ENCODE measurements at places on chromosomes 16 and 17.

GRCh38 chr17:74764751-74765286 lies 11.3 kb downstream of the NAT9 start:
- no peak for DNase-seq
- no peak overlapping the region for H3K4me3 ChIP-seq
- peaks cover 51% of the 10 kb centered on the region for H3K36me3 ChIP-seq
- no peak overlapping the region for H3K27ac ChIP-seq
- H3K27me3 ChIP-seq: no peaks in the 10 kb centered on the region

GRCh38 chr17:21674242-21674731 lies 18.0 kb upstream of the KCNJ18 start:
- no peaks in the 10 kb centered on the region for H3K36me3 ChIP-seq
- no peaks in the 10 kb centered on the region for H3K4me1 ChIP-seq
- no peak overlapping the region for H3K4me3 ChIP-seq
- H3K27ac ChIP-seq: no peak overlapping the region
- no peak for DNase-seq

DNA sequence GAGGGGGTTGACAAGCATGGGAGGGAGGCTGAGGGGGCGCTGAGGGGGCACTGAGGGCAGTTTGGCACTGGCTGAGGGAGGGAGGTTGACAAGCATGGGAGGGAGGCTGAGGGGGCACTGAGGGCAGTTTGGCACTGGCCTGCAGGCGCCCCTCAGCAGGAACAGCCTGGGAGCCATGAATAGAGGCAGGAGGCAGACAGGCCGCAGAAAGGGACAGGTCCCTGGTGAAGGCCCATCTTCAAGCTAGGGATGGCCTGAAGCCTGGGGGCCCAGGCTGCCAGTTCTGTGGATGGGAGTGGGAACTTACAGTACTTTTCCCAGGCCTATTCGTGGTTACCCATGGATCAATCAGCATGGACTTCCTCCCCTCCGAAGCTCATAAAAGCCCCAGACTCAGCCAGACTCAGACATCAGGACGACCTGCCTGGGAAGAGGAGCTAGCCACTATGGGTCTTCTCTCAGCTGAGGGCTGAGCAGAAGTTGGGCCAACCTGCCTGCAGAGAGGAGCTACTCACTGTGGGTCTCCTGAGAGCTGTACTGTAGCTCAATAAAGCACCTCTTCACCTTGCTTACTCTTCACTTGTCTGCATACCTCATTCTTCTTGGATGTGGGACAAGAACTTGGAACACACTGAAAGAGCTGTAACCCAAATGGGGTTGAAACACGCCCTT lies 72.8 kb upstream of the BRD7 start:
- no peaks in the 10 kb centered on the region for H3K27me3 ChIP-seq
- no peaks in the 10 kb centered on the region for H3K4me1 ChIP-seq
- H3K36me3 ChIP-seq: no peaks in the 10 kb centered on the region

DNA sequence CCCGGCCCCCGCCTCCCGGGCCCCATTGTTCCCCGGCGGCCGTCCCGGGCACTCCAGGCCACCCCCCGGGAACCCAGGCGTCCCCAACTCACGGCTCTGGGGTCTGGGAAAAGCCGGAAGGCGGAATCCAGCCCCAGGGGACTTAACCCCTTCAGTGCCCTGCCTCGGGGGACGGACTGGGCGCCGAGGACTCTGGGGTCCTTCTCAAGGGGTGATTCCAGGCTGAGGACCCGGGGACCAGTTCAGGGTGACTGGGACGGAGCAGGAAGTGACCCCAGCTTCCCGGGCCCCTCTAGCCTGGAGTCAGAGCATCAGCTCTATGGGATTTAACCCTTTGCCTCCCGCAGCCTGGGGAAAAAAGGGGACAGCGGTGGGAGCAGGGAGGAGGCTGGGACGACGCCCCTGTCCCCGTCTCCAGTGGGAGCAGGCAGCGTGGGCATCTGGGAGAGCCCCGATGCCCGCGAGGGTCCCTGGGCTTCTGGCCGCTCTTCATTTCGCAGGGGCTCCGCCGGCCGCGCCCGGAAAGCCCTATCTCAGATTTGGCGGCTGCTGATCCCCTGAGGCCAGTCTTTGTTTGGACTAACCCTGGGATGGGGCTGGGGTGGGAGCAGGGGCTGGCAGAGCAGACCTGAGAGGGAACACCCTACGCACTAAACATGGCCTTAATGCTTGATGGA lies at the start of gene ZNF629:
Gene ZNF629, minus strand, starts transcription at position 270 of the 677 bp plus-strand sequence. CDS start 2,723 bp downstream, outside the sequence.
- H3K27ac ChIP-seq: peak within 1 kb of the TSS; percentile 59
- peak within 1 kb of the TSS; percentile 63 for H3K4me3 ChIP-seq
- no peaks in the 10 kb centered on the region for H3K36me3 ChIP-seq

DNA sequence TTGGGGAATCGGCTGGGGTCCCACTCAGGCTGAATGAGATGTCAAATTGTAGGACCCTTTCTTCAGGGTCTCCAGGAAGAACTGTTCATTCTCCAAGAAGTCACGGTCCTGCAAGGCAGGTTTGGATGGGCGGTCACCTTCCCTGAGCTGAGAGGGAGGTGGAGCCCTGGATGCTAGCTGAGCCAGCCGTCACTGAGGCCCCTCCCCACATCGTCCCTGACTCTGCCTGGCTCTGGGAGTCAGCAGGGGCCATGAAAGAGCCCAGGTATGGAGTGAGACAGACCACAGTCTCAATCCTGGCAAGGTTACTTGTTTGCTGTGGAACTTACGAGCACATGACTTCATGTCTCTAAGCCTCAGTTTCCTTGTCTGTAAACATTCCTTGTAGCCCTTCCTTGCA lies 6.0 kb upstream of the MRPL38 start:
- peaks cover 5% of the 10 kb centered on the region for H3K4me1 ChIP-seq
- H3K36me3 ChIP-seq: no peaks in the 10 kb centered on the region
- DNase-seq: no peak
- H3K4me3 ChIP-seq: no peak overlapping the region

DNA sequence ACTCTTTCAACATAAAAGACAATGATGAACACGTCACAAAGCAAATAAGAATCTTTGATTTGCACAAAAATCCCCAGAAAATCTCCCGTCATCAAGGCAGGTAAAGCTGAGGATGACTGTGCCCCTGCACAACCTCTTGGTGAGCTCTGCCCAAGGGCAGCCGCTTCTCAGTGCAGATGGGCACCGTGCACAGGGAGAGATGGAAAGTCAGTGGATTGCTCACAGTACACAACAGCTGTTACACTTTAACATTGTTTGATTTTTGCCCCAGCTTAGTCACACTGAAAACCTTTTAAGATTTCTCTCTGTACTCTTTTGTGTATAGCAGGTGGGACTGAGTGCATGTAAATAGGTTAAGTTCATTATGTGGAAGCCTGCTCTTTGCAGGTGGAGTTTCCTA lies 104.2 kb downstream of the CDK5R1 start:
- H3K27ac ChIP-seq: no peak overlapping the region
- no peak for DNase-seq
- H3K4me3 ChIP-seq: no peak overlapping the region
- H3K27me3 ChIP-seq: no peaks in the 10 kb centered on the region
- H3K36me3 ChIP-seq: no peaks in the 10 kb centered on the region

- H3K4me1 ChIP-seq: no peaks in the 10 kb centered on the region
- no peak for DNase-seq
- H3K27ac ChIP-seq: no peak overlapping the region
- no peaks in the 10 kb centered on the region for H3K36me3 ChIP-seq
- peaks cover 1% of the 10 kb centered on the region for H3K27me3 ChIP-seq
Measured at GRCh38 chr17:81539571-81539900, 11.4 kb downstream of the FSCN2 start.

GRCh38 chr17:55768936-55769624 lies 18.2 kb downstream of the PCTP start:
- H3K36me3 ChIP-seq: peaks cover 5% of the 10 kb centered on the region
- no peaks in the 10 kb centered on the region for H3K27me3 ChIP-seq
- H3K4me3 ChIP-seq: no peak overlapping the region

DNA sequence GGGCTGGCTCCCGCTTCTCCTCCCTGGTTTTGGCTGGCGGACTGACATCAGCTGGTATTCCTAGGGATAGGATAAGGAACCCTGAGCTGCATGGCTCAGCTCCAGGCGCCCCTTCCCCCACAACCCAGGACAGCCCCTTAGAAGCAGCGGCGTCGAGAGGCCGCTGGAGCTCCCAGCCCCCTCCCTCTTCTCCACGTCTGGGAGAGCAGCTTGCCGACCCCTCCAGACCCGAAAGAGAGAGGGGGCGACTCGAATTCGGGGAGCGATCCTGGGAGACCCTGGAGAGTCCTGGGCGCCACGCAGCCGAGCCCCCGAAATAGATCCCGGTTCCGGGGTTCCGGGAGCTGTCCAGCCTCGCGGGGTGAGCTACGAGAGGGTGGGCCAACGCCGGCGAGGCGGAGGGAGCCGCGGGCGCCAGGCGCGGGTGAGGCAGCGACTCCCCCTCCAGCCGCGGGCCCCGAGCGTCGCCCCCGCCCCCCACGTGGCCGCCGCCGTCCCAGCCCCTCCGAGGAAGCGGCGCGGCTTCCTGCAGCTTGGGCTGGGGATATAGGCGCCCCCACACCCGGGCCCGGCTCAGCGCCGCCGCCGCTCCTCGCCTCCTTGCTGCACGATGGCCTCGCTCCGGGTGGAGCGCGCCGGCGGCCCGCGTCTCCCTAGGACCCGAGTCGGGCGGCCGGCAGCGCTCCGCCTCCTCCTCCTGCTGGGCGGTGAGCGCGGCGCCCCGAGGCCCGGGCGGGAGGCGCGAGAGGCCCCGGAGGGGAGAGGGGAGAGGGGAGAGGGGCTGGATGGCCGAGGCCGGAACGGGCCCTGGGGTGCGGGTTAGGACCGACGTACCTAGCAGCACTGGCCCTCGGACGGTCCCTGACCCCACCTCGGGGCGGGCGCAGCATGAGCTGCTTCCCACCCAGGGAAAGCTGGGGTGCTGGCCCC lies at the start of gene RAMP2:
Gene RAMP2, plus strand, starts transcription at position 576 of the 930 bp plus-strand sequence. Its CDS starts 35 bp downstream, at position 611.
- peaks cover 38% of the 10 kb centered on the region for H3K27me3 ChIP-seq
- DNase-seq: no peak
- peaks cover 6% of the 10 kb centered on the region for H3K4me1 ChIP-seq

DNA sequence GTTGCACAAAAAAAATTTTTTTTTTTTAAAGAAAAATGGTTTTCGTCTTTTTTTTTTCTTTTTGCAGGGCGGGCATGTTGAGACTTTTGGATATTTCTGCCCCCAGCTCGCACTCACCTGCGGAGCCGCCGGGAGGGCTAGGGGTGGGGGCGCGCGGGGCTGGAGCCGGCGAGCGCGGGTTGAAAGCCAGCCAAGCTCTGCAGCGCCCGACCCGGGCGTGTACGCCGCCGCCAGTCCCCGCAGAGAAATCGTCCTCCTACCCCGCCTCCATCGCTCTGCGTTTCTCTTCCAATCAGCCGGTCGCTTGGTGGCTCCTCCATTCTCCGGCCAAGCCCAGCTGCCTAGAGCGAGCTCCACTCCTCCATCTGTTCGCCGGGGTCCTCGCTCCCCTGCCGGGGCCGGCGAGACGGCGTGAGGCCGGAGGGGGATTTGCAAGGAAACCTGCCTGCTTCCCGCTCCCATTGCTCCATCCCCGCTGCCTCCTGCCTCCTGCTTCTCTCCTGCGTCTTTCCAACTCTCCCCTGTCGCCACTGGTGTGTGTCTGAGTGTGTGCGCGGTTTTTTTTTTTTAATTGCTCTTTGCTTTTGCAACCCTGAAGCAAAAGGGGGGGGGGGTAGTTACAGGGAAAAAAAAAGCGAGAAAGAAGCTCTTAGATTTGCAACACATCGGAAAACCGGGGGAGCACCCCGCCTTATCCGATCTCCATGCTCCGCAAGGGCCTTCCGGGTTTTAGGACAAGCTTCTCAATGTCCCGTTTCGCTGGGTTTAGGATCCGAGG lies 1.8 kb upstream of the UBTF start:
- H3K36me3 ChIP-seq: no peaks in the 10 kb centered on the region
- H3K4me1 ChIP-seq: peaks cover 28% of the 10 kb centered on the region
- no peaks in the 10 kb centered on the region for H3K27me3 ChIP-seq
- H3K27ac ChIP-seq: peak overlapping the region; percentile 59
- peak overlapping the region; percentile 89 for H3K4me3 ChIP-seq

DNA sequence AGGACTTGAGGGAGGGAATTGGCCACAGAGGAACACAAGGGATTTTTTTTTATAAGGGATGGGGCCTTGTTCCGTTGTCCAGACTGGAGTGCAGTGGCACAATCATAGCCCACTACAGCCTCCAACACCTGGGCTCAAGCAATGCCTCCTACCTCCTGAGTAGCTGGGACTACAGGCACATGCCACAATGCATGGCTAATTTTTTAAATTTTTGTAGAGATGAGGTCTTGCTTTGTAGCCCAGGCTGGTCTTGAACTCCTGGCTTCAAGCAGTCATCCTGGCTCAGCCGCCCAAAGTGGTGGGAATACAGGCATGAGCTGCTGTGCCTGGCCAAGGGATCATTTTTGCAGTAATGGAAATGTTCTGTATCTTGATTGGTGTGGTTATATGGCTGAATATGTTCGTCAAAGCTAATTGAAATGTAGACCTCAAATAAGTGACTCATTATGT lies 56.9 kb downstream of the VMP1 start:
- peaks cover 3% of the 10 kb centered on the region for H3K4me1 ChIP-seq
- no peaks in the 10 kb centered on the region for H3K27me3 ChIP-seq
- DNase-seq: no peak
- H3K36me3 ChIP-seq: peaks cover 4% of the 10 kb centered on the region

DNA sequence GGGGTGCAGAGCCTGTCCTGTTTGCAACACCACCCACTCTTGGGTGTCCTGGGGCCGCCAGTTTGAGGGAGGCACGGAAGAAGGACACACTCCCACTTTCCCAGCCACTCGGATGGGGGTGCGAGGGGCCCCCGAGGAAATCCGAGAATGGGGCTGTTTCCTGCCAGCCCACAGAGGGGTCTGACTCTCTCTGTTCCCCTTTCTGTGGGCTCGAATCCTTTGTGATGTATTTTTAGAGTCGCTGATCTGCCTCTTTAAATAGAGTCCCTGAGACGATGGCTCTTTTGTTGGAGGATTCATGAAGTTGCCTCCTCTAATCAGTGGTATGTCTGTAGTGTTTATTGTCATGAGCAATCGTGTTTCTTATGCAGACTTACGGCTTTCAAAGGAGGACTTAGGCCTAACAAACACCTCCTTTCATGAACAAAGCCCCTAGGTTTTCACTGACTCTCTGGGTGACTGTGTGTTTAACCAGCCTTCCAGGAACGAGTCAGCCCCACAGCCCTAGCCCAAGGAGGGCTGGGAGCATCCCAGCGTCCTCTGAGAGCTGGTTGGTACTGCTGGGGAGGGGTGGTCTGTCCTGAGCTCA lies 29.1 kb downstream of the CIBAR2 start:
- no peaks in the 10 kb centered on the region for H3K27me3 ChIP-seq
- DNase-seq: no peak
- no peak overlapping the region for H3K4me3 ChIP-seq
- no peaks in the 10 kb centered on the region for H3K36me3 ChIP-seq
- H3K27ac ChIP-seq: no peak overlapping the region

DNA sequence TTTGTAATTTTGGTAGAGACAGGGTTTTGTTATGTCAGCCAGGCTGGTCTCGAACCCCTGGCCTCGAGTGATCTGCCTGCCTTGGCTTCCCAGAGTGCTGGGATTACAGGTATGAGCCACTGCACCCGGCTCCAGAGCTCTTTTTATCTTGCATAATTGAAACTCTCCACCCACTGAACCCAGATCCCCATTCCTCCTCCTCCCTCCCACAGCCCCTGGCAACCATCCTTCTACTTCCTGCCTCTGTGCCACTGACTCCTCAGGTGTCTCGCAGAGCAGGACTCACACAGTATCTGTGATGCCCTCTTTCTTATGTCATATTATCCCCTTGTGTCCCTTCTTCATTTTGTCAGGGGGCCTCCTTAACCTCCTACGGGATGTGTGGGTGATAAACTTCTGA lies 340.7 kb downstream of the SLC39A11 start:
- no peak overlapping the region for H3K4me3 ChIP-seq
- no peaks in the 10 kb centered on the region for H3K27me3 ChIP-seq
- H3K36me3 ChIP-seq: no peaks in the 10 kb centered on the region
- H3K27ac ChIP-seq: no peak overlapping the region
